Right renal cortex interstitium (tissue), 3 donors: ENCODE measurements at places on chromosomes 13 and 19. TPM values are rescaled to one million over a fixed set of nuclear protein-coding genes. Genes with fewer than 3 reads are reported as not detected.

GRCh38 chr13:23724196-23724970 is 154.2 kb downstream of the TNFRSF19 start:
- no peak for DNase-seq

DNA sequence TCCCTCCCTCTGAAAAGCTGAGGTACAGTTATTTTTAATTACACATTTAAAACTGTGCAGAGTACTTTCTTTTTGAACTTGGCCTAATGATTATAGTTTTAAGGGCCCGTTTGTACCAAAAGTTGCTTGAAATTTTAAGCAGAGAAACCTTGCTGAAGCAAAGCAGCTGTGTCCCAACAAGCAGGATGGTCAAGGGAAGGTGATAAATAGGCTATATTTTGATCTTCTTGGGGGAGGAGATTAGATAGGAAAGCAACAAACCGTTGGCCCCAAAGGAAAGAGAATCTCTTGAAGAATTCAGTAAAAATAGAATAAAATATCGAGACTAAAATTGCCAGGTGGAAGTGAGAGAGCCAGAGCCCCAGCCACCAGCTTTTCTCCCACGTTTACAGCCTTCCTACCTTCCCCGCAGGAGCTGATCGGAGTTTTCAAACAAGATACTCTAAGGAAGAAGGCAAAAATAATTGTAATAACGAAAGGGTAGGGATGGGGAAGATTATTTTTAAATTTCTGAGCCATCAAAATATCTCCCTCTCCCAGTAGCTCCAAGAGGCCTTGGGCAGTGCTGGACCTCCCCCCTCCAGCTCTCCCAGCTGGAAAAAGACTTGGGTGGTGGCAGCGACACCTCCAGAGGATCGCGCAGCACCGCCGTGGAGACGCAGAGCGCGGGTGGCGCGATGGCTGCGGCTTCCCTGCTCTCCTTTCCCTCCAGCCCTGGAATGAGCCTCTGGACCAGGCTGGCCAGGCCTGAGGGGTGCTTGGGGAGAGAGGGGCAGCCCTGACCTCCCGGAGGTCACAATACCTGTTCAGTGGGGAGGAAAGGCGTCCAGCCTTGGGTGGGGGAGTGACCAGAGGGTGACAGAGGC is 5.8 kb downstream of the ZIC2 start:
- no peak for DNase-seq

GRCh38 chr19:42328854-42329253 is 3.4 kb downstream of the MEGF8 start:
- DNase-seq, result no peak

GRCh38 chr13:30323524-30323923 is 16.2 kb upstream of the KATNAL1 start:
- no peak for DNase-seq

DNA sequence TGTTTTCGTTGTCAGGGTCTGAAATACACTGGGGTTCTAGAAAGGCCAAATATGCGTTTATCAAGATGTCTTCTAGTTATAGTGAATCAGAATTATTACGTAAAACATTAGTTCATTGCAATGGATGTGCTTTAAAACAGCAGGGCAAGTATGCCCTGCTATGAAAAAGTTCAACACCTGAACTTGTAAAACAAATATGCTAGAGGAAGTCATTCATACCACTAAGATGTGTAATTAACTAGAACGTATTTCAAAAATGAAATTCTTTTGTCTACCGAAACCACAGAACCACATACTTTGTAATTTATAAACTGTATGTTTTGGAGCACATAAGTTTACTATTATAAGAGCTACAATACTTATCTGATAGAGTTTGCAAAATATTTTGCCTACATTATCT is 266.2 kb downstream of the KCTD12 start:
- no peak for DNase-seq

DNA sequence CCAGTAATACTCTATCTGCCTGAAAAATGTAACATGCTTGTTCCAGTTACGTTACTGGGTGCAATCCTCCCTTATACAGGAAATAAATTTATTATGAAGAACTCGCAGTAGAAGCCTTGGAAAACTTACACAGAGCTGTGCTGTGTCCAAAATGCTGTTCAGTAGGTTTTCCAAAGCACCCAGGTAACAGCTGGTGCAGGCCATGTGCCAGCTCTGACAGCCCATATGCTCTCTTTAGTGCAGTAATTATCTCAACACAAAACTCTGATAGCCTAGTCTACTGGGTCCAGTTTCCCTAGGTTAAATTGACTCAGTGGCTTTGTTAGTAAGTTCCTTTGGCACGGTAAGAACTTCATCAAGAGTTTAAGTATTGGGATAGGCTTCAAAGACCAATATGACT is 120.7 kb upstream of the OBI1 start:
- DNase-seq, result no peak

DNA sequence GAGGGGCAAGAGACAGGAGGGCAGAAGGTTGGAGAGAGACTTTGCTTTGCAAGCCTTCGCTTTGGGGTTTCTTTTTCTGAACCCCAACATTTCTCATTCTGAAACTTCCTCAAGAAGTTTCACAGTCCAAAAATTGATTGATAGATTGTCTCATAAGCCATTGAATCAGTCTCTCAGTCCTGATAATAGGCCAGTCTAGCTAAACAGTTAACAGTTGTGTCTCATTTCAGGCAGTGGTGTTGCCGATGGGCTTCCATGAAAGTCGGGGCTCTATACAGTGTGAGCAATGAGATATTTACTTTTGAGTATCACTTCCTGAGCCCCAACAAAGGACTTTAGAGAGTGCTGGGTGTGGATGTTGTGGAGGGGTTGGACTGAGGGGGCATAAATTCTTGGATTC is 26.5 kb upstream of the SPRY2 start:
- DNase-seq, result no peak

GRCh38 chr19:18364826-18365528 is 21.0 kb upstream of the GDF15 start:
- DNase-seq, result peak; percentile 87

- no peak for DNase-seq
These were observed 1793.2 kb upstream of the PCDH20 start for GRCh38 chr13:63208826-63209225.

GRCh38 chr19:35790981-35791813 is 15.8 kb downstream of the ARHGAP33 start:
- no peak for DNase-seq

- DNase-seq, result no peak
These were observed 33.3 kb upstream of the GAS6 start for GRCh38 chr13:113897161-113897560.

DNA sequence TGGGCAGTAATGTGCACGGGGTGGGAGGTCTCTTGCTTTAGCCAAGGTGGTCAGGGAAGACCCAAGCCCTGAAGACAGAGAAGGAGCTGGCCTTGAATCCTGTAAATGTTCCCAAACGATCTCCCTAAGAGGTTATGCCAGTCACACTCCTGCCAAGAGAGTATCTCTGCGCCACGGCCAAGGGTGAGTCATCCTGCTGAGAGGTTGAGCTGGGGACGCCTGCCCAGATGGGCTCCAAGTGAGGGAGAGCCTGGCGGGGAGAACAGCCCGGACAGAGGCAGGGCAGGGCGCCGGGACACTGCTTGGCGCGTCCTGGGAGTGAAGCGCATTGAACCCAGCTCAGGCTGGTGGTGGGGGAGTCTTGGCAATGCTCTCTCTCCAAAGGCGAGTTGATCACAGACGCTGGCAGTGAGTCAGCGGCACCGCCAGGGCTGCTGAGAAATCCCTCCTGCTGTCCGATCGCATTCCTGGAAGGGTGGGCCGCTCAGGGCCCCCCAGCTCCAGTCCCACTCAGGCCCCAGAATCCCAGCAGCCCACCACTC is 16.4 kb downstream of the SULT2B1 start:
- DNase-seq, result no peak

DNA sequence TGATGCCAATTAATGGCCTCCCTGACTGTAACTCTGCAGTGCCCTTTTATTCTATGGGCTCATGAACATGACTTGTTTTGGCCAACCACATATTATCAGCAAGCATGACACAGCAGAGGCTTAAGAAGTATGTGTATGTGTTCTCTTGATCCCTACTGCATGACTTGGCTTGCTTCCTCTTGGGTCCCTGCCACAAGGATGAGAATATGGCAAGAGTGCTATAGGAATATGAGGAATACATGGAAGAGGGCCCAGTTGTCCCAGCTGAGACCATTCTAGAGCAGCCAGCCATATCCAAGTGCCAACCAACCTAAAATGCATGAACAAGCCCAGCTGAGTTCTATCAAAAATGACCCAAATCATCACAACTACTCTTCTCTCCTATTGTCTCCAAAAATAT is 576.7 kb upstream of the PCDH9 start:
- no peak for DNase-seq

DNA sequence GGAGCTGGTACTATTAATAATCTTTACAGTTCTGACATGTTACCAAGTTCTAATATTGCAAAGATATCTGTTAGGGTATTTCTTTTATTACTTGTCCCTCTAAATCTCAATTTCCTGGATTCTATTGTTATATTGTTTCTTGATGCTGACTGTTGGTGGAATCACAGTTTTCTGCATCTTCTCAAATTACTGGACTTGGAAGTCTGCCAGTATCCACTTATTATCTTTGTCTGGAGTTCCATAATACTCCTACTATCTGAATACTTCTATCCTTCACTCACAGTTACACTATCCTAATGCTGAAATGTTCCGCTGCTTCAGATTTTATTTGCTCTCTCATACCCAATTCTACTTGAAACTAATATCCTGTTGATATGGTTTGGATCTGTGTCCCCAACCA is 1985.7 kb upstream of the PRR20A start:
- no peak for DNase-seq

DNA sequence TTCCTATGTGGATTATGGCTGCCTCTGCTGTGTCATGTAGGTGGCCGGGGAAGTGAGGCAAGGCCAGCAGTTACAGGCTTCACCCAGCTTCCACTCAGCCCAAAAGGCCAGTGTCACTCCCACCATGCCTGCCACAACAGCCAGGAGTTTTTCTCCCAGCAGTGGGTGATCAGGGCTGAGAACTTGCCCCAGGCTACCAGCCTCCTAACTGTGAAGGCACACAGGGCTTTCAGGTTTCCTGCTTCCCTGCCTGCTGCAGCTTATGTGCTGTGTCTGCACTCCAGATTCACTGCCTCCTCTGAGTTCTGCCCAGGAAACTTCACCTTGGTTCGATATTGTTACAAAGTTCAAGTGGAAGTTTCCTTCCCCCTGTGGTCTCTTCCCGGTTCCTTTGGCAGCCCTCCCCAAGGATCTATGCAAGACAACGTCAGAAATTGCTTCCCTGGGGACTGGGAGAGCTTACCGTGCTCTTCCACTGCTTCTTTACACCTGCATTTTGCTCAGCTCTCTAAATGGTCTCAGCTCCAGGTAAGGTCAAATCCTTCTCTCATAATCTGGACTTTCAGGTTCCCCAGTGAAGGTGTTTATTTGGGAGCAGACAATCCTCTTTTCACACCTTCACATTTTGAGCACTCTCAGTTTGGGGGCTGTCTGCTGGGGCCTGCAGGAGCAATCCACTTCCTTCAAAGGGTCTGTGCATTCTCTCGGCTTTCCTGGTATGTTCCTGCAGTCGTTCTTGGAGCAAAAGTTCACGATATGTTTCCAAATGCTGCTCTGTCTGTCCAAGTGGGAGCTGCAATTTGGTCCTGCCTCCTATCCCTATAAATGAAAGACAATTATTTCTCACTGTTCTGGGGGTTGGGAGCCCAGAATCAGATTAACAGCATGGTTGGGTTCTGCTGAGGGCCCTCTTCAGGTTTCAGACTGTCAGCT is 1730.1 kb upstream of the PRR20A start:
- no peak for DNase-seq

GRCh38 chr13:79384022-79384610 is 21.9 kb downstream of the RBM26 start:
- no peak for DNase-seq

- no peak for DNase-seq
These were observed 140.7 kb upstream of the KLF12 start for GRCh38 chr13:74274916-74275315.

- DNase-seq, result peak; percentile 2
These were observed 27.0 kb upstream of the CEACAM1 start for GRCh38 chr19:42555317-42555716.

GRCh38 chr19:30810726-30811125 is 438.5 kb downstream of the ZNF536 start:
- no peak for DNase-seq

DNA sequence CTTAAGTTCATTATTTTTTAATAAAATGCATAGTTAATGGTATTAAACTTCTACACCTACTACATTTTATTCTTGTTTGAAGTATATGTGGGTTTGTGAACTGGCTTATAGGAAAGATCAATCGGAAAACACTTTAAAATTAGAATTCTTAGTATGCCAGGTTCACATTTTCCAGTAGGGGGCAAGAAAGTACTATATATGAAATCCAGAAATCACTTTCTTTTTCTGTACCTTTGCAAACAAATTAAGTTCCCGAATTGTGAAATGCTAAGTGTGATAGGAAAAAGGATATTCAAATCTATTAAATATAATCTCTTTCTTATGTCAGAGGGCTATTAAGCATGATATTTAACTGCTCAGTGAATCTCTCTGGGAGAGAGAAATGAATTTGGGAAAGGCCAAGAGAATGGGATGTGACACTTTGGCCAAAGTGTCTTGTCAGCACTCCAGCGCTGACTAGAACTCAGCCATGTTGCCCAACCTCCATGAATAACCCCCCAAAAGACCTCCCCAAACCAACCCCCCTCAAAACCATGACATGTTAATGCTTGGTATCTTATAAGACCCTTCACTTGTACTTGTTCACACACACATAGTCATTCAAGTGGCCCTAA is 122.6 kb upstream of the SLC10A2 start:
- no peak for DNase-seq

DNA sequence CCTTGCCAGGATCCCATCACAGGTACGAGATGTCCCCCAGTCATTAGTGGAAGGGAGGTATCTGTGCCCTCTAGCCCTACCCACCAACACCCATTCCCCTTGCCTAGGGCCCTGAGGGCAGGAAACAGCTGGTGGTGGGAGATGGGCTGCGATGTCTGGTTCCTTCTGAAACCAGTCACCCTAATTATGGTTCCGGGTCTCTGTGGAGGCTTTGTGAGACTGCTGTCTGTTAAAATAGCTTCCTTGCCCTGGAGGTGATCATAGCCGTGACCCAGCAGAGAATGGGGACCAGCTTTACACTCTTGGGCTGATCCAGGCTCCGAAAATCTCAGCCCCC is 5.5 kb downstream of the ALDH16A1 start:
- DNase-seq, result no peak

Gene ZNF221
- 7.5 TPM for polyA plus RNA-seq

Gene METTL21C
- 0.33 TPM for polyA plus RNA-seq

Gene CACNA1A
- polyA plus RNA-seq, result 1.7 TPM

Gene SBSN
- polyA plus RNA-seq, result not detected

Gene ZNF284
- 4.3 TPM for polyA plus RNA-seq

Gene CGB3
- polyA plus RNA-seq, result not detected

Gene PSG5
- polyA plus RNA-seq, result not detected

Gene ZNF723
- polyA plus RNA-seq, result not detected

Gene FBXL3
- polyA plus RNA-seq, result 63.8 TPM

Gene SLC8A2
- 0.08 TPM for polyA plus RNA-seq

Gene KASH5
- 0.14 TPM for polyA plus RNA-seq

Gene CADM4
- 43.1 TPM for polyA plus RNA-seq

Gene TMEM255B
- 7.0 TPM for polyA plus RNA-seq

Gene CBLC
- polyA plus RNA-seq, result 3.9 TPM

Gene PLEKHA4
- polyA plus RNA-seq, result 17.6 TPM
